ENCODE measurements at places on chromosomes 7 and 10.
A peak's percentile ranks its signal among the peaks of the same experiment; 100 is the strongest.

DNA sequence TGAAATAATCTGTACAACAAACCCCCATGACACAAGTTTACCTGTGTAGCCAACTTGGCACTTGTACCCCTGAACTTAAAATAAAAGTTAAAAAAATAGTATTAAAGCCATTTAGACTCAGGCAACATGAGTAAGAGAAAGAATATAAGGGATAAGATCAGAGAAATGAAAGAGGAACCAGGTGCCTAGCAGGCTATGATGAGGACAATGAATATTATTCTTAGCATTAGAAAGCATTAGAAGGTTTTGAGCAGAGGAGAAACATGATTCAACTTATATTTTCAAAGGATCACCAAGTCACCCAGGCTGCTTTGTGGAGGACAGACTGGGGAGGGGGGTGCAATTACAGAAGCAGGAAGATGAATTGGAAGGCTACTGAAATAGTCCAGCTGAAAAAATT, 48.1 kb upstream of the TES start:
- DNase-seq, result no peak

DNA sequence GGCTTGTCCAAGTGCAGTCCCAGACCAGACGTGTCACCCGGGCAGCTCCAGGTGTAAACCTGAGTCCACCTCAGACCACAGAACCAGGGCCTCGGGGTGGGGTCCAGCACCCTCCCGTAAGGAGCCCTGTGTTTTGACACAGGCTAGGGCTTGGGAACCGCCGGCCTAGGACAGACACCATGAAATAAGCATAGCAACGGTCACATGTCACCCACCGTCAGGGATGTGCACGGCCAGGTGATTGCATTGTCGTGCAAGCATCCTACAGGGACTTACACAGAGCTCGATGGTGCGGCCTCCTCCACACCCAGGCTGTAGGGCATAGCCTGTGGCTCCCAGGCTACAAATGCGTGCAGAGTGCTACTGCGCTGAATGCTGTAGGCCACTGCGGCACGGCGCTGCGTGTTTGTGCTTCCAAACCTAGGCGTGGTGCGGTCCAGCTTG, 10.6 kb downstream of the ZFAND2A start:
- DNase-seq, result no peak

DNA sequence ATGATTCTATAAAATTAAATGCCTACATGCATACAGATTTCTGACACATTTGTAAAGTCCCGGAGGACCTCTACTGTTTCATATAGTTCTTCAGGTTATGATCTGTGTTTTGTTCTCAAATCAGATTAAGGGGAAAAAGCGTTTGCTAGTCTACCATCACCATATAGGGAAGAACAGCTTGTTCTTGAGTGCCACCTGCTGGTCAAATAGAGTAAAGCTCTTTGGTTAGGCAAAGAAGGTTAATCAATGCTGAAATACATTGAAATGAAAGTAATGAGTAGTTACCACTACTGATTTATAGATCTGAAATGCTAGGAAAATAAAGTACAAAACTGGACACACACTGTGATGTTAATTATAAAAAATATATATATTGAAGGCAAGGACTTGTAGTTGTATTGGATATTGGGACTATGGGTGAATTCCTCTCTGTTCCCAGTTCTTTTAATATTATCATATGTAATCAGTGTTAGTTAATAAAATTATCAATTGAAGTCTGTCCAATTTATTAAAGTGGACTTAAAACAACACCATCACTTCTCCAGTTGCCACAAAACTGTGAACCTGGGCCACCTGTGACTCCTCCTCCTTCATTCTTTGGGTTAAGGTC, 72.6 kb upstream of the PDLIM1 start:
- peak; percentile 6 for DNase-seq

GRCh38 chr10:91787258-91787657, 11.0 kb upstream of the TNKS2 start:
- no peak for DNase-seq

- DNase-seq, result no peak
Measured at GRCh38 chr7:151131592-151132293, 35.8 kb downstream of the GBX1 start.

GRCh38 chr7:157509226-157509625, 172.4 kb downstream of the DNAJB6 start:
- no peak for DNase-seq
